ENCODE measurements at places on chromosomes 3 and 15.

DNA sequence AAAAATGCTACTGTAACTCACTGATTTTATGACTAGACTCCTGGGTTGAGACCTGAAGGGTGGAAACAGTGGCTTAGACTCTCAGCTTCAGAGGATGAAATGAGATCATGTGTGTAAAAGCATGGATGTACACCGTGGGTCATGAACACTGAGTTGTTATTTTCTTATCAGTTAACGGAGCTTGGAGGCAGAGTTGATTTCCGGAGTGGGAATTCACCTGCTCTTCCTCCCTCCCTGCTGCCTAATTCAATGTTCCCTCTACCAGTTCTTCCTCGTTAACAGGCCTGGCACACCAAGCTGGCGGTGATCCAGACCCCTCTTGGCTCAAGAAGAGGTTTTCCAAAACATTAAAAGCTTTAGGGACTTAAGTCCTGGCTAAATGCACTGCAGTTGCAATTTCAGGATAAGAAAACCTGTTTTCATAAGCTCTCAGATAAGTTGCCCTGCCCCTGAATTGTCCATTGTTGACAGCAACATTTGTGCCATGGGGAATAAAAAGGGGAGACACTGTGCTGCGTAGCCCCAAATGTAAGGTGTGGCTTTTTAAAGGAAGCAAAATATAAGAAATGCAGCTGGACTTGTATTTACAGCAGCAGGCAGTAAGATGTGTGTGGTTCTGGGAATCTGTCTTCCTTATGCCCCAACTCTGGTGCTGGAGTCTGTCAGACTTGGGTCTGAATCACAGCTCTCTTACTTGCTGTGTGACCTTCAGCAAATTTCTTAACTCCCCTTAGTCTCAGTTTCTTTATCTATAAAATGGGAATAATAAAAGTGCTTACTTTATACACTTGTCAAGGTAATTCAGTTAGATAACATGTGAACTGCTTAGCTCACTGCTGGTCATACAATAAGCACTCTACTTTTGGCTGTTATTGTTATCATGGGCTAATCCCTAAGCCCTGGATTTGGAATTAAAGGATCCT lies 9.9 kb downstream of the PDIA5 start:
- DNase-seq = no peak

GRCh38 chr15:40354408-40355171 lies 3.4 kb upstream of the DISP2 start:
- no peak for DNase-seq

DNA sequence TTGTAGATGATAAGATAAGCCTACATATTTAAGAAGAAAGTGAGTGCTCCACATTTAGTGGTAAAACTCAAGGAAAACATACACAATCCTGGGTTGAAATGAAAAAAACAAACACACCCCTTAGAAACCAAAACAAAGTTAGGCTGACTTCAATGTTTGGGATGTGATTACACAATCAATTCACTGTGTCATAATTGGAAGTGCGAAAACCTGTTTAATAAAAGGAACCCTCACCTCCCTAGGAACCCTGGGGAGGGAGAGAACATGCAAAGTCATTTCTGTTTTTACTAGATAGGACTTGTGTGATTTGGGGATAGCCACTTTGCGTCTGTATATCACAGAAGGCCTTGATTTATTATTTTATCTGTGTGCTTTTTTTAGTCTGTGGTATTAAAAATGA lies 275.0 kb downstream of the NFKBIZ start:
- DNase-seq = no peak

GRCh38 chr3:147246906-147247305 lies 159.4 kb downstream of the ZIC4 start:
- no peak for DNase-seq
